ENCODE measurements at places on chromosomes 13 and 19.
A peak's percentile ranks its signal among the peaks of the same experiment; 100 is the strongest.

GRCh38 chr19:11530432-11530831, 1.5 kb upstream of the ECSIT start:
- peak; percentile 37 for DNase-seq

DNA sequence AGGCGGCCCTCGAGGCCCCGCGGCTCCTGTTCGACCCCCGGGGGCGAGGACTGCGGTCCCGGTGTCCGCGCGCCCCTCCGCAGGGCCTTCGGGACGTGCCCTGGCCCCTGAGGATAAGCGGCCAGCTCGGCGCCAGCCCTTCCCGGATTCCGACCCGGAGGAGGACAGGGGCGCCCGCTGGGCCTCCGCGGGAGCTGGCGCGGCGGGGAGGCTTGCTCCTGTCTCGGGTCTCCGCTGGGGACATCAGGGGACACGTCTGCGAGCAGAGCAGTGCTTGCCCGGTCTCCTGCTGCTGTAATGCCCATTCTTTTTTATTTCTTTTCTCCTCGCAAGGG, 829 bp downstream of the B3GLCT start:
- peak; percentile 27 for DNase-seq

DNA sequence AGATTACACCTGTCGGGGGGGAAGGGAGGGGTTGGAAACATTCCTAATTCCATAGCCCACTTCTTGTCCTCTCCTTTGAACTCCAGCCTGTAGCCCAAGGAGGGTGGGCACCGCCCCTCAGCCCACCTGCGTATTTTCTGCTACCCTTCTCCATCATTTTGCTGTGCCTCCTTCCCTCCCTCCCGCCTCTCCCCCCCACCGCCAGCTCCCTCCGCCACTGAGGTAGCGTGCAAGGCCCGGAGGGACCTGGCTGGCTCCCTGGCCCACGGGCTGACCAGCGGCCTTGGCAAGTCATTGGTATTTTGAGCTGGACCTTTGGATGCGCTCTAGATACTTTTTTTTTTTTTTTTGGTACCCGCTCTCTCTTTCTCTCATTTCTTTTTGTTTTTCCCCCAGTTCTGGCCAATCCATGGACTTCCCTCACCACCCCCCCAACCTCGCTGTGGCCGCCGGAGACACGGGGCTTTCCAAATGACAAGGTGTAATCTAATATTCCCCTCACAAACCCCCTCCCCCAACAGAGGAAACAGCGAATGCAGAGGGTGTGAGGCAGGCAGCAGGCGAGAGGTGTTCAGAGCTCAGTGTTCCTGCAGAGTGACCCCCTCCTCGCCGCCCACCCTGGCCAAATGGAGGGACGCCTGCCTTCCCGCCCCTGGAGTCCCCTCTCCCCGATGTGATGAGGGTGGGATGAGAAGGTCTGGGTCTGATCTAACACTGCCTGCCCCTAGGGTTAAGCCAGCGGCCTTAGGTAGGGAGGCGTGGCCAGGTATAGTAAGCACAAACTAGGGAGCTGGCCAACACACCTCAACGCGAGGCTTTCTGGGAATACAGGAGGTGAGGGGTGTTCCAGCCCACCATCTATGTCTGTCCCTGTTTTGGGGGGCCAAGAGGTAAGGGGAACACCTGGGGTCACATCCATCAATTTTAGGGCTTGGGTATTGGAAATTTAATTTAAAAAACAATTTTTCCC, 89.2 kb downstream of the PTPRS start:
- no peak for DNase-seq

- no peak for DNase-seq
Measured at GRCh38 chr13:111251646-111252445, 68.6 kb upstream of the TEX29 start.

GRCh38 chr19:29516821-29517395, 8.9 kb upstream of the VSTM2B start:
- DNase-seq = no peak

All from HCEC 1CT (cell line).